HS-27A (cell line): ENCODE measurements at places on chromosomes 4 and X.

DNA sequence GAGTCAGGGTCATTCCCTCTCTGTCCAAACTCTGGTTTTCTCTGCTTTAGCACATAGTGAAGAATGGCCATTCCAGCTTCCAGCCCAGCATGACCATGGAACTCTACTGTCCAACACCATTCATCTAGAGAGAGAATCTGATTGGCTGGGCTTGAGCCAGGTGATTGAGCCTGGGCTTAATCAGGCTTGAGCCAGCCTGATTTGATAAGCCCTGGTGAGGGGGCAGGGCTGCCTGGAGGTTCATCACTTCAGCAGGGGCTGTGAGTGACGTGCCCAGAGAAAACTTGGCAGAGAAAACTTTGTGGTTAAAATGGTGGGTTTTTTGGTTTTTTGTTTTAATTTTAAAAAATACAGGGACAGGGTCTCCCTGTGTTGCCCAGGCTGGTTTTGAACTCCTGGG, 62.5 kb downstream of the KIAA0232 start:
- DNase-seq: no peak

DNA sequence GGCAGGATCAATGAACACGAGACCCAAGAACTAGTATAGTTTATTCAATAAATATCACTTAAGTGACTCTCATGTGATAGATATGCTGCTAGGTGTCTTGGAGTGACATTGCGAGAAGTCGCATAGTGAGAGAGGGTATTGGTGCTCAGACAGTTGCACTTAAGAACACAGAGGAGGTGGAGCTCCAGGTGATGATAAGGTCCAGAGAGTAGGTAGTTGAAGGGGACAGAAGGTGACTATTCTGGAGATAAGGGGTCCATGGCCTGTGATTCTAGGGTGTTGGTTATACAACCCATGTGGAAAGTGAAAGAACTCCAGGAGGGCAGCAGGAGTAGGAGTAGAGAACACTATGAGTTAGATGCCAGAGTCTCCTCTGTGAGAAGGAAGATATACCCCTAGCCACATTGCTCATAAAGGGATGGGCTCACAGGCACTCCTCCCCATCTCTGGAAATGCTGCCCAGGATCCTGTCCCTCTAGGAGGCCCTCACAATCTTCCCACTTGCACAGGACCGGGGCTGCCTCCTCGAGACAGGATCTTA, 9.2 kb downstream of the MAGED1 start:
- no peak for DNase-seq

GRCh38 chr4:181967401-181967800, 275.8 kb upstream of the TENM3 start:
- DNase-seq: no peak

GRCh38 chr4:74537459-74537858, 92.5 kb downstream of the AREG start:
- DNase-seq: no peak

DNA sequence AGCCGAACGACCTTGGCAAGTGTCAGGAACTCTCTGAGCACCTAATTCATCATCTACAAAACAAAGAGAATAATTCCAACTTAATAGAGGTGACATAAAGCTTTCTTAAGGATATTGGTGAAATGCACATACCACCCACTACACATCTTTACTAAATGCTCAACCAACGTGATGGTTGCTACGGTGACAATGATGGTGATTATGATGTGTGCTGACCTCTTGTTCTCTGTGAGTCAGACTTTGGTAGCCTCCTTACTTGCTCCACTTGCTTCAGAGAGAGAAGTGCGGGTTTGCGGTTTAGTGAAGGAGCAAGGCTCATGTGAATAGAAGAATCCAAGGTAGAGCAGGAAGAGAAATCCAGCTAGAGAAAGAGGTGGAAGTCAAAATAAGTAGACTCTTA, 52.8 kb upstream of the CLNK start:
- DNase-seq: no peak

GRCh38 chrX:103747163-103747562, 29.5 kb upstream of the PLP1 start:
- no peak for DNase-seq

- no peak for DNase-seq
These were observed 783 bp downstream of the RBPJ start for GRCh38 chr4:26321373-26322221.

DNA sequence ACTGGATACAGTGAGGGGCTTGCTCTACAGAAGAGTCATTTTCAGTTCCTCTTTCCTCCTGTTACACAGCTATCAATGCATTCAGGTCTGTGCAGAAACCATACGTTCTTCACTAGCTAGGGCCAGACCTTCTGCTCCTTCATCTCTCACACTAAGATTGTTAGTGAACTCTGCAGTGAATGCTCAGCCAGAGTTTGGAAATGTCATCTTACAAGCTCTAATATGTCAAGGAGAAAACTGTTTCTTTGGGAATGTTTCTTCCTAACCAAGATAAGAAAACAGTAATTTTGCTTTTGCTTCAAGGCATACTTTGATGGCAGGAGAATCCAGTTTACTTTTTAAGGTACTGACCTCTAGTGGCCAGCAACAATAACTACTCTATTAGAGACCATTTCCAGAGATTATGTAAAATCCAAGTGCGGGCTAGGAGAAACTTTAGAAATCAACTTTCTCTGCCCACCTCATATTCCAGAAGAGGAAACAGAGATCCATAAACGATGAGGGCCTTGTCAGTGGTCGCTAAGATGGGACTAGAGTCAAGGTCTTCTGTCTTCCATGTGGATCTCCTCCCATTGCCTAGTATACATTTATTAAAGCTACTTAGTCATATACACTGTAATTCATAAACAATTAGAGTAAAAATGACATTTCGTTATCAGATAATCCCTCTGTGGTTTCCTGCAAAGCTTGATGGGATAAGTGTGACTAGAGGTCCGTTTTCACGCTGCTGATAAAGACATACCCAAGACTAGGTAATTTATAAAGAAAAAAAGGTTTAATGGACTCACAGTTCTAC, 12.1 kb upstream of the CC2D2A start:
- DNase-seq: no peak

- no peak for DNase-seq
These were observed 97.2 kb upstream of the ADRA2C start for GRCh38 chr4:3668825-3669552.

- no peak for DNase-seq
These were observed at the start of gene NDNF for GRCh38 chr4:121072224-121073003. Gene NDNF (minus strand): TSS chr4:121072535. CDS start chr4:121045837, 26,698 bp downstream.

- DNase-seq: no peak
These were observed 173.4 kb downstream of the PAPSS1 start for GRCh38 chr4:107546638-107547037.

DNA sequence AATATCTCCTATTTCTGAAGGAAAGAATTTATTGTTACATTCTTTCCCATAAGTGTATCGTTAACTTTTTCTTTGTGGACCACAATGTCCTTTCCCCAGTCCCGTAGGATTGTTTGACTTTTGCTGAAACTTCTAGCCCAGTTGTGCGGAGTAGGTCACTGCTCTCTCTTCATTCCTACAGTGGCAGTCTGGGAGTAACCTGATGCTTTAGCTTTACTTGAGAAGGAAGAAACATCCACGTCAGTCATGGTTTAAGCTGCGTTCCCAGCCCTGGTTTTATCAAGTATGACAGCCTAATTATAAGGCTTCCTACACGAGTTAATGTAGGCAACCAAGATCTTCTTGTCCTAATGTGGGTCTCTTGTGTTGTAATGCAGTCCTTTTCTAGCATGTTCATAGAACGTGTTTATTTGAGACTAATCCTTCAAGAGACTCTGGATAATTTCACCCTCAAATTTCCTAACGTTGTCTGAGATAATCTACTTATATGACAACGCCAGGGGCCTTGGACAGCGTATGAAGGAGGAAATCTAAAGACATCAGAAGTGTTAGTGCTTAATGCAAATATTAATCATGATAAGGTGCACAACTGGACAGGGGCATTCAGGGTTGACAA, 40.8 kb upstream of the GRPR start:
- no peak for DNase-seq

DNA sequence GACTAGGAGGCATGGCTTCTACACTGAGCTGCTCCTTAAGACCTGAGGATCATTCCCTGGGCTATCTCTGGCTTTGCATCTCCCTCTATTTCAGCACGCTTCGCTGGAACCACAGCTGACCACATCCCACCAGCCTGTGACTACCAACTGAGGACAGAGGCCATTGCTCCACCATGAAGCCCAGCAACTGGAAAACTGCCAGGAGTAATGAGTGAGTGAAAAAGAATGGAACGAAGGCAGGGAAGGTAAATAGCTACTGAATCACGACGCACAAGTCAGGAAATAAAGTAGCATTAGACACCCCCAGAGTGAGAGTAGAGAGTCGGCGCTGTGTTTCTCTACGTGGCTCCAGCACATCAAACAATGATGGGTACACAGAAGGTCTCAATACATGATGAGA, 314.7 kb downstream of the LDB2 start:
- DNase-seq: no peak

- DNase-seq: peak; percentile 30
These were observed 282.9 kb downstream of the USP46 start for GRCh38 chr4:52376132-52376704.

DNA sequence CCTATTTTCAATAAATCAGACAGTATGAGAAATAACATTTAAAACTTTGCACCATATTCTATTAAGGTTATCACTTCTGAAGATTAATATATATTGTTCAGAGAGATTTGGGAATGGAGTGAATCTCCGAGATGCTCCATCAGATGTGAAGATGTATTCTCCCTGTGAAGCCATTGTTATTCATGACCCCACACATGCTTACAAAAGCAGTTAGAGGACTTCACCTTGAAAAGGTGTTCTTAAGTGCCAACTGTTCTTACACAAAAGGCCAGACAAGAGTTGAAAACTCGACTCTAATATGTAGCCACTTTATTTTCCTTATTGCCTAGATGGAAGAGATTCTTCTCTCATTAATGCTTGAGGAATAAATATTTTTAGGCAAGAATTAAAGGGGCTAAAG, 54.3 kb upstream of the NEIL3 start:
- DNase-seq: no peak

- no peak for DNase-seq
These were observed 126.9 kb downstream of the UNC5C start for GRCh38 chr4:95421869-95422268.

DNA sequence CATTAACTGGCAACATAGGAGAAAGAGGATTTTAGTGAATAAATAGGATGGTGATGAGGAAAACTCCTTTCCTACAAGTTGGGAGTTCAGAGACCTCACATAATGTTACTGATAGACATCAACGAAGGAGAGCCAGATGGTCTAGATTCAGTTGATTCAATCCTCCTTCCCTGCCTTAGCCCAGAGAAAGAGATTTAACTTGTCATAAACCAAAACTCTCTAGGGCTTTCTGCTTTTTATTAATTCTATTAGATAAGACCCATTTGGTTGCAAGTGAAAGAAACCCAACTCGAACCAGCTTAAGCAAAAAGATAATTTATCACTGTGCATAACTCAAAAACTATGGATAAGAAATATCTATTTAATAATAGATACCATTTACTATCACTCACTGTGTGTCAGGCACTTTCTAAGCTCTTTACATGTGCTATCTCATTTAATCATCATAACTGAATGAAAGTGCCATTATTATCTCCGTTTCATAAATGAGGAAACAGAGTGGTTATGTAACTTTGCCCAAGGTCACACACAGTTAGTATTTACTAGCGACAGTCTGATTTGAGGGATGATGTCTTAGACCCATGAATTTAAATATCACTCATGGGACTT, 4.3 kb upstream of the UNC5C start:
- DNase-seq: no peak

DNA sequence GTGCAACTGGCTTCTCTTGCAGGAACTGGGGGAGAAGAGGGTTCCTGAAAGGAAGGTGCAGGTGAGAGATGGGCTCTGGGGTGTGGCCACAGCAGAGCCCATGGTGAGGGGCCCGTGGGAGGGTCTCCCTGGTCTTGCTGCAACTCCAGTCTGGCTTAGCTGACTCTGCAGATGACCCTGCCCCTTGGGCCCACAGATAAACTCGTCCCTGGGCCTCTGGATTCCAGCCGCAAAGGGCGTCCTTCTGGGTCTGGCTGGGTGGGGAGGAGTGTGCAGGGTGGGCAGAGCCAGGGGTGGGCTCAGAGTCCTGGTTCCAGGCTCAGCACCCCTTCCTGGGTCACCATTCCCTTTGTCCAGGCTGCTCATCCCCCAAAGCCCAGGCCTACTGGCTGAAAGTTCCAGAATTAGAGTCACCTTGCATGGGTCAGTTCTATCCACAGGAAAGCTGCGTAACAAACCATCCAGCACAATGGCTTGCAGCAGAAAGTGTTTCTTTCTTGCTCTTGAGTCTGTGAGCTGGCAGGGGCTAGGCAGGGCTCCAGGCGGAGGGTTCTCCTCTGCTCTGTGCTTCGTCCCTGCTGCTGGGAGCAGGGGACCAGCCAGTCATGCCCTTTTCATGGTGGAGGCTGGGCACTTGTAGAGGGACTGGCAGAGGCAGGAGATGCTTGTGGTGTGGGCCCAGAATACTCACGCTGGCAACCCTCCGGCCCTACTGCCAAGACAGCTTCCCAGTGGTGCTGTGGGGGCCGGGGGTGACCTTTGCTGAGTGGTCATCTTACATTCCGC, 43.5 kb upstream of the ADRA2C start:
- no peak for DNase-seq

- DNase-seq: no peak
These were observed 62.7 kb downstream of the TRIM2 start for GRCh38 chr4:153266988-153267387.

- DNase-seq: no peak
These were observed 17.7 kb downstream of the SNX25 start for GRCh38 chr4:185227131-185227551.

- DNase-seq: no peak
These were observed 35.4 kb upstream of the TMSB15B start for GRCh38 chrX:103927030-103927429.

- DNase-seq: no peak
These were observed 4.6 kb downstream of the RAB33B start for GRCh38 chr4:139458543-139458942.

DNA sequence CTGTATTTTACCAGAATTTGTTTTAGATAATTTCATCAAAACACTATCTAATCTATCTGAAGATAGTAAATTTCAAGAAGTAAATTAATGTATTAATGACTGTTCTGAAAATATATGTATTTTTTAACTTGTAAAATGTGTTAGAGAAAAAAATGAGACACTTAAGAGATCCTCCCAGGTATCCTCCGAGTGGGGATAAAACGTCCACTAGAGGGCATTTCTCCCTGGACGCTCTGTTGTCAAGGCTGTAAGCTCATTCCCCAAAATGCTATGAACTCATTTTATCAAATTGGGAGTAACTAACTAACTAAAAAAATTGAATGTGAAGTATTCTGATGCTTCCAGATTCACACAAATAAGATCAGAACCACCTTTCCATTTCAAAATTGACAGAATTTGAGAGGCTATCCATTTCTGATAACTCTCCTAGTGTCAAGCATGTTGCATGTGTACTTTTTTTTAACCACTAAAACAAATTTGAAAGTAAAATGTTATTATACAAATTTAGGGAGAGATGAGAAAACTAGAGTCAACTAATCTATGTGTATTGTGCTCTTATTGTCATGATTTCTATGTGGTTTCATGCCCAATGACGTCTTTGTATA, 337.3 kb upstream of the HS3ST1 start:
- no peak for DNase-seq
